ENCODE measurements at places on chromosomes 12 and 14.

- no peak for DNase-seq
These were observed 133.2 kb downstream of the SCARB1 start for GRCh38 chr12:124730455-124730932.

DNA sequence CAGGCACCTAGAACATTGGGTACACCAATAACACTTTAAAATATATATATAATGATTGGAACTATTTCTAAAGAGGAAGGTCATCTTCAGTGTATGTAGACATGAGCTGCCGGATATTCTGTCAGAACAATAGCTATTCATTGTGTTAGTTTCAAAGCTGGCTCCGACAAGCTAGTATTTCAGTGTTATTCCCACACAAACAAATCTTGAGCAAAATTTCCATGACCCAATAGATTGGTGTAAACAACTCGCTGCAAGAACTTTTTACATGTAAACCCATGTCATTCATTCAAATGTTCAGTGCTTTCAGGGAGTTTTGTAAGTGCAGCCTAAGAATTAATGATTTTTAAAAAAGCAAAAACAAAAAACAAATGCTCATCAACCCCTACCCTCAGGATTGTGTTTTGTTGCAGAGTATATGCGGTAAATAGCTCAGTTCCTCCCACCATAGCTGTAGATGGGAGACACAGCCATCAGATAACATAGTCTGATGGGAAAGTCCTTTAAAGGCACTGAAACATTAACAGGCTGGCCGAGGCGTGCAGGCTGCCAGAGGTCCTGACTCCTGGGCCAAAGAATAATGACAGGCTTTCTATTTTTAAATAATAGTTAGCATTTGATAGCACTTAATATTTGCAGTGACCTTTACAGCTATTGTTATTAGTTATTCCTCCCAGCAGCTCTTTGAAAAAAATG is 150.3 kb upstream of the ARHGAP5 start:
- no peak for DNase-seq

DNA sequence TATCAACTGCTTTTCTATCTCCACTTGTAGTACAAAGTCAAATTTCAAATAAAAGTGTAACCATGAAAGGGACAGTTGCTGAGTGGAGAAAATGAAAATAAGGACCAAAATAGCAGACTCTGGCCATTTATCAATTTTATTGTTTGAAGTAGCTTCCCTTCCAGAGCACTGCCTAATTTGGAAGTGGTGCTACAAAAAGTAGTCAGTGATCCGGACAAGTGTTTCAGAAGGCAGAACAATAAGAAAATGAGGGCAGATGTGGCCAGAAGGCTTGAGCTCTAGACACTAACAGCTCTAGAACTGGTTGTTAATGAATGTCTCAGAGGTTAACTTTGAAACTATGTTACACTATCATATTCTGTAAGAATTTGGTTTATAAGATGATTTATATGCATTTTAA is 48.9 kb downstream of the ABCC9 start:
- DNase-seq = no peak

DNA sequence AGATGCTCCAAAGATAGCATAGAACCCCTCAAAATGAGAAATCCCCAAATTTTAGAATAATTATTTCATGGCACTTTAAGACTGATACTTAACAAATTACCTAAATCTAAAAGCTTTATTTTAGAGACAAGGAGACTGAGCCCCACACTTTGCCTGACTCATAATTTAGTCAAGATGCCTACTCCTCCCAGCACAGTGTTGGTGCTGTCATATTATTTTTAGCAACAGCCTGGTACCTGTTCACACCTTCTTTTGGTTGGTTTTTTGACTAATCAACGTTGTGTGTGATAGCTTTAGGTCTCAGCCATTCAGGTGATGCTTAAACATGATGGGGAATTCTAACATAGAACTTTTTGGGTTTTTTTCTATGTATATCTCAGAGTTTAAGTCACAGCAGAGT is 120.2 kb downstream of the SEC23A start:
- DNase-seq = no peak

DNA sequence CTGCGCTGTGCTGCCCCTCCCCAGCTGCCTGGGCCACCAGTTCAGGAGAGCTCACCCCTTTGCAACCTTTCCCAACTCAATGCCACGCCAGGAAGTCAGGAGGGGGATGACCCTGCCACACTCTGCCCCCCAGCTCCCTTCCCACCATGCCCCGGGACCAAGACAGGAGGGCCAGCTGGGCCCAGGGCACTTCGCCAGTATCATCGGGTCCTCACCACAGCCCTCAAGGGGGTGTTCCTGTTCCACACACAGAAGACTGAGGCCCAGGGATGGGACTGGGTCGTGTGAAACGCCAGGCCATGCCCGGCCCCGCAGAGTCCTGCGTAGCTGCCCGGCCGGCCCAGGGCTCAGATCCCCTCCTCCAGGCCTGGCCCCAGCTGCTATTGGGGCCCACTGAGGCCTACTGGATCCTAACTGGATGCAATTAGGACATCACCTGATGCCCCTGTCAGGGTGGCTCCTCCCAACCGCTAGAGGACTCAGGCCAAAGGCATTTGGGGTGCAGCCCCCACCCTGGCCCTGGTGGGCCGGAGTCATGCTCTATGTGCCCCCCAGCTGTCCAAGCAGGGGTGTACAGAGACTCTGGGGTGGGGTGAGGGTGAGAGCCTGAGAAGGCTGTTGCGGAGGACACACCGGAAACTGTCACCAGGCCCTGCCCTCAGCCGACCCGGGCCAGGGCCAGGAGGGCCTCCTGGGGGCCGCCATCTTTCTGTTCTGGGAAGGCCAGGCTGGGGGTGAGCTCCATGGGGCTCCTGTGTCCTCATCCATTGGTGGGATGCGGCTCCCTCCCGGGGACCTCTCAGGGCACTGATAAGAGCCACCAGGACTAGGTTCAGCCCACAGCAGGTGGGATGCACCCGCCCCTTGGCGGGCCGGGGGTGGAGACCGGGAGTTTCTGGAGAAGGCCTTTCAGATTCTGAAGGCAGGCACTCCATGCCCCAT is 29.3 kb upstream of the ANKRD9 start:
- DNase-seq = no peak

DNA sequence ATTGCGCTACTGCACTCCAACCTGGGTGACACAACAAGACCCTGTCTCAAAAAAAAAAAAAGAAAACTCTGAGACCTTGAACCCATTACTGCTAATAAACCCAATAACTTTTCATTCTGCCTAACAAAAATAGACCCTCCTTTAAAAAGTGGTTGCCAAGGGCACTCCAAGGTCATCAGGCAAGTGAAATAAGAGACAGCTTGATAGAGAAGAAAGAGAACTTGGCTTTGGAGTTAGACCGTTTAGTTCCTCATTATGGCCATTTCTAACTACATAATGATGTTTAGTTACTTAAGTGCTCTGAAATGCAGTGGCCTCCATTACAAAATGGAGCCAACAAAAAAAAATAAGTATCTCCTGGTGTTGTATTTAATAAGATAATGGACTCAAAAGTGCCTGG is 55.9 kb downstream of the PHLDA1 start:
- DNase-seq = no peak
